GF-D8 (cell line): ENCODE measurements at places on chromosomes 16 and 17.
A peak's percentile ranks its signal among the peaks of the same experiment; 100 is the strongest.

DNA sequence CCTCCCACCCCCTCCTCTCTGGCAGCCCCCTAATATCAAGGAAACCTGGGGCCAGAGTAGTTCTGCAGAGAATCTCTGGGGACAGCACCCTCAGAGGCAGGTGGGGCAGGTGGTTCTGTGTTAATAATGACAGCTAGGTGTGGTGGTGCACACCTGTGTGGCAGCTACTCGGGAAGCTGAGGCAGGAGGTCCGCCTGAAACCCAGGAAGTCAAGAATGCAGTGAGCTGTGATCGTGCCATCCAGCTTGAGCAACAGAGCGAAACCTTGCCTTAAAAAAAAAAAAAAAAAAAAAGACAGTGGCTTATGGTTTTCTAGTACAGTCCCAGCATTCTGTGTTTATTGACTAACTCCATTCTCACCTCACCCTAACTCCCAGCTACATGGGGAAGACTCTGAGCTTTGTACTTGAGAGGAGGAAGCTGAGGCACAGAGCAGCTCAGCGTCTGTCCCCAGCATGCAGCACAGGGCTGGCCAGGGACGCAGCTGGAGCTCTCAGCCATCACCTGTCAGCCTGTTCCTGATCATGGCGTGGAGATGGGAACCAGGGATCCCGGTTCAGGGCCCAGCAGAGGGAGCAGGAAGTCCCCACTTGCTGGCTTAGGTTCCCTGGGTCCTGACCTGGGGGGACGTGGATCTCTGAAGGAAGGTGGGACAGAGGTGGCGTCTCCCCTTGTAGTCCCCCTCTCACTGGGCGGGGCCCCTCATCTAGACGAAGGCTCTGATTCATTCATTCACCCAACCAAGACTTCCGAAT is 6.1 kb downstream of the DBNDD1 start:
- DNase-seq = no peak

DNA sequence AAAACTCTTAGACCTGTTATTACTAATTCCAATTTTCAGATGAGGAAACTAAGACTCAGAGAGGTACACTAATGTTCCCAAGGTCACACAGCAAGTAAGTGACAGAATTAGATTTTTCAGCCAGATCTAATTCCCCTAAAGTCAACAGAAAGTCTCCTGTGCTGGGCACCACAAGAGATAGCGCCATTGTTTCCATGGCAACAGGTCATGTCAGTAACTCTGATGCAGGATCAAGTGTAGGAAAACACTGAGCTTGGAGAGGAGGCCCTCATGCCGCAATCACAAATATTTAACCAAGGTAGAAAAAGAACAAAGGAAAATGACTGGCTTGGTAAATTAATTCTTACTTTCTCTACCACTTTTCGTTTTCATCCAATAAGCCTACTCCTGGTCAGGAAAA is 166.0 kb upstream of the CDH13 start:
- no peak for DNase-seq

GRCh38 chr16:3485821-3486505 is 9.3 kb downstream of the C16orf90 start:
- no peak for DNase-seq

DNA sequence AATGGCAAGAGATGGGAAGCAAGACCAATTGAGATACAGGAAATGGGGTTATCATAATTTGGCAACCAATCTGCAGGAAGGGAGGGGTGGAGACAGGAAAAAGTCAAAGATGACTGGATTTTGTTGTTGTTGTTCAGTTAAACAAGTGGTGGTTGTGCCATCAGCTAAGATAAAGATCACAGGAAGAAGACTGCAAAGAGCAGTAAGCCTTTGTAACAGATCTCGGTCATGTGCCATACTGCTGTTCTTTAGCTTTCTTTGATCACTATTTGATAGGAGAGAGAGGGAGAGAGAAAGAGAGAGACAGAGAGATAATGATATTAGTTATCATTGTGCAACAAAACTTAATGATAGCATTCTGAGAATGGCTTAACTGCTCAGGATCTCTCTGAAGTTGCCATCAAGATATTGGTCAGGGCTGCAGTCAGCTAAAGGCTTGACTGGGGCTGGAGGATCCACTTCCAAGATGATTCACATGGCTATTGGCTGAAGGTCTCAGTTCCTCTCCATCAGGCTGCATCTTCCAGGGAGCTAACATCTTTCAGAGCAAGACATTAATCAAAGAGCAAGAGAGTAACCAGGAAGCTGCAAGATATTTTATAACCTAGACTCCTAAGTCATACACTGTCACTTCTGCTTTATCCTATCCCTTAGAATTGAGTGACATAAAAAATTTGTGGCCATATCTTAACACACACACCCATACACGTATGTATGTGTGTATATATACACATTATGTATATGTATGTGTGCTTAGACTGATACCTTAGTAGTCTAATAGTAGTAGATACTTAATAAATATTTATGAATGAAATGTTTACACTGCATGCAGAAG is 405.0 kb downstream of the SHISA9 start:
- peak; percentile 2 for DNase-seq

DNA sequence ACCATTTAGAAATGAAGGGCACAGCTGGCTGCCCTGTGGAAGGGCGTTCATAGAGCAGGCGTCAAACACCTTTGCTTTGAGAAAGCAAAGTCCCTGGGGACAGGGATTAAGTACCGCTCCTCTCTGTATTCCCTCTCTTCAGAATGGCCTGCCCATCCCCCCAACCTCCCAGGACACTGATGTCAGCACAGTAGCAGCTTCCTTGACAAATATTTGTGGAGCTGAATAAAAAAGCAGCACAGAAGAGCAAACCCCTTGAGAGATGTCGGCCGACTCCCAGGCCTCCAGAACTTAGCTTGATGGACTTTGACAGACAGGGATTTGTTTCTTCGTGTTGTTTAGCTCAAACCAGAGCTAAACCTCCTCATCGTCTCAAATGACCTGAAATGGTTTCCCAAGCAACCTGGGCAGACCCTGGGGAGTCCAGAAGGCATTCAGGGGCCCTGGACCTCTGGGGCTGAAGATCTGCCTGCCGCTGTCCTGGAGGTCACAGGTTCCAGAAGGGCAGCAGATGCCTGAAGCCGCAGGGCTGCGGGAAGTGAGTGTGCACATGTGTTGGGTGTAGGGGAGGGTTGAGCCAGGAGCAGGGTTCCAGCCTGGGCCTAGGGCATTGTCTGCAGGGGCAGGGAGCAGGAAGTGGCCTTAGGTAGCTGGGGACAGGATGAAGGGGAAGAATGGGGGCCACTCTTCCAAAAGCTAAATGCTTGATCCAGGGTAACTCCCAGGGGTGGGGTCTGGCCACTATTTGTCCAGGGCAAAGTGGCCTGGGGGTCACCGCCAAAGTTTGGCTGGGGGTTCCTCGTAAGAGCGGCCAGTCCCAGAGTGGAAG is 42.3 kb upstream of the NKD1 start:
- DNase-seq = no peak

GRCh38 chr16:47043970-47044684 is 70.7 kb upstream of the DNAJA2 start:
- no peak for DNase-seq

GRCh38 chr16:47778106-47778801 is 317.1 kb downstream of the PHKB start:
- DNase-seq = no peak

DNA sequence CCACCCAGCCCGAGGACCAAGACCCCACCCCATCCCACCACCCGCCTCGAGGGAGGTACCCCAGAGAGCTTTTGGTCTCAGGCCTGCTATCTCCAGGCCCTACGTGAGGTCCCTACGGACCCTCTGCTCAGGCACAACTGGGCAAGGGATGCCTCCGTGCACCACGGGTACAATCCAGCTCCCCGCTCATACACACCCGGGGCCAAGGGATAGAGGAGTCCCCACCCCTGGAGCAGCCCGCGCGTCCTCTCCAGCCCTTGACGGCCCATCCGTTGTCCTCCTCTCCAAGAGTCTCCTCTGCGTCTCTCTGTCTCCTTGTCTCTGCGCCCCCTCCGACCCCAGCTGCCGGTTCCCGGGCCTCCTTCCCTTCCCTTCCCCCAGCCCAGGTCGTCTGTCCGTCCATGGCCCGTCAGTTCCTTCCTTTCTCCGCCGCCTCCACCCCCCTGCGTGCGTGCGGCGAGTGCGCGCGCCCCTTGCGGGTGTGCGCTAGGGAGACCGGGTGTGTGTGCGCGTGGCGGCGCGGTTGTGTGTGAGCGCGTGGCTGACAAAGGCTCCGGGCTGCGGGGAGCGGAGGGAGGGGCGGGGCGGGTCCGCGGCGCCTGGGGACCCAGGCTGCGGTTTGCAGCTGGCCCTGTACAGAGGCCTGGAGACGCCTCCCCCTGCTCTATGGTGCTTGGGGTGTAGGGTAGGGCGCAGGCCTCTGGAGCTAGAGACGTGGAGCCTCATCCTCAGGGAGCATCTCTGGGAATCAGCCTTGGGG is 930 bp downstream of the SPNS2 start:
- DNase-seq = peak; percentile 43

- no peak for DNase-seq
Measured at GRCh38 chr17:8782176-8782575, 17.0 kb downstream of the MFSD6L start.

GRCh38 chr17:63786117-63786516 is 12.1 kb downstream of the DDX42 start:
- no peak for DNase-seq

DNA sequence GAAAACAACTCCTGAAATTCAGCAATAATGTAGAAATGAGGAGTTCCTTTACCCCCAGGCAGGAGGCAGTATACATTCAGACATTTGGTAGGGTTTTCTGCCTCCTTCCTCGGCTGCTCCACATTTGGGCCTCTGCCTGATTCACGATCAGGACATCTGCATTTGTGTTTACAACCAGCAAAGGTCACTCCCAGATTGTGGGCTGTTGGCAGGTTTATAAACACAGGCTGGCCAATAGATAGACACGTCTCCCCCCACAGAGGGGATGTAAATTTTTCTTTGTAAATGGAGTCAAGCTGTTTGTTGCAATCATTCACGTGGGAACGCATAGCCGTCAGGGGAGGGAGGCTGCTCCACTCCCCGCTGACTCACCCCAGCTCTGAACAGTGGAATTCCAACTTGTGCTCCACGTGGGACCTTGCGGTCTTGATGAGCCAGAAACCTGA is 252.1 kb upstream of the N4BP1 start:
- no peak for DNase-seq

DNA sequence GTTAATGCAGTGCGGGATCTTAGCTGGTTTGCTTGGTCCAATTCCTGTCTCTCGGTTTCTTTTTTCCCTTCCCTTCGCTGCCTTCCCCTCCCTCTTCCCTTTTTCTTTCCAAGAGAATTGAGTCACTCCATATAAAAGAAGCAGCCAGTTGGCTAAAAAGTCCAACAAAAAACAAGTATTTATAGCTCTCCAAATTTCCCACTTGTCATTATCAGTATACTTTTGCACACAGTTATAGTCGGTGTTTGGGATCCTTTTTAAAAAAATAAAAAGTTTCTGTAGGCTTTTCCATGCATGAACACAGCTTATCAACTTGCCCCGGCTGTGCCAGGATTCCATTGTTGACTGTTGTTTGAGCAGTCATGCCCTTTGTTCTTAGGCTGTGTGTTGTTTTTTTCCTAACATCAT is 24.9 kb downstream of the HMOX2 start:
- DNase-seq = no peak

DNA sequence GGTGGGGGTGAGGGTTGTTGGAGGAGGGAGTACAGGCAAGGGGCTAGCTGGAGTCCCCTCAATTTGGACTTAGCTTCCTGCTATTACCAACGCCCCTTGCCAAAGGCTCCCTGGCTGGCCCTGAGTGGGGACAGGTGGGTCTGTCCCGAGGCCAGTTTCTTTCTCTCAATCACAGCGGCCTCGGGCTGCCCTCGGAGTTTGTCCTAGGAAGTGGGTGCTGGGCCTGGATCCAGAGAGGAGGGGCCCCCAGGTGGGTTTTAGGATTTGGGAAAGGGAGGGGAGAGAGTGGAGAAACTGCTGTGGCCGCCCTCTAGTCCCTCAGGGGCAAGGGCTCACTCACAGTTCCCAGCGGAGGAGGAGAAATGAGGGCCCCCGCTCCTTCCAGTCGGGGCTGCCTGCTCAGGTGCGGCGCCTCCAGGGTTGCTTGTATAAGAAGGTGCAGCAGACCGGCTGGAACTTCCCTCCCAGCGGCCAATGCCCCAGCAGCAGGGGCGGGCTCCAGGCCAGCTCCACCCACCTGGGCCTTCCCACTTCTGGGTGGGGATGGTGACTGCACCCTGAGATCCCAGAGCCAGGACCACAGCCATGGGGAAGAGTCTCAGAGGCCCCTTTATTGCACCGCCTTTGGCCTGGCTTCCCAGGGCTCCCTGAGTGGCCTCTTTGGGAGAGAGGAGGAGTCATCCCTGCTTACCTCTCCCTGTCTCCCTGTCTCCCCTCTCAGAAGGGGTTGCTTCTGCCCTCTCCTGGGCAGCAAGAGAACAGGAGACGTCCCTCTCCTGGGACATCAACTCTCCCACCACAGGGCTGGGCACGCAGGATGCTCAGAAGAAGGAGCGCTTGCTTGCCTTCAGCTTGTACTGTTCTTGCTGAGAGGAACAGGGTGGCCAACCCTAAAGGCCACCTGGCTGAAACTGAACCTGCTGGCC is 112.0 kb upstream of the SMURF2 start:
- no peak for DNase-seq

DNA sequence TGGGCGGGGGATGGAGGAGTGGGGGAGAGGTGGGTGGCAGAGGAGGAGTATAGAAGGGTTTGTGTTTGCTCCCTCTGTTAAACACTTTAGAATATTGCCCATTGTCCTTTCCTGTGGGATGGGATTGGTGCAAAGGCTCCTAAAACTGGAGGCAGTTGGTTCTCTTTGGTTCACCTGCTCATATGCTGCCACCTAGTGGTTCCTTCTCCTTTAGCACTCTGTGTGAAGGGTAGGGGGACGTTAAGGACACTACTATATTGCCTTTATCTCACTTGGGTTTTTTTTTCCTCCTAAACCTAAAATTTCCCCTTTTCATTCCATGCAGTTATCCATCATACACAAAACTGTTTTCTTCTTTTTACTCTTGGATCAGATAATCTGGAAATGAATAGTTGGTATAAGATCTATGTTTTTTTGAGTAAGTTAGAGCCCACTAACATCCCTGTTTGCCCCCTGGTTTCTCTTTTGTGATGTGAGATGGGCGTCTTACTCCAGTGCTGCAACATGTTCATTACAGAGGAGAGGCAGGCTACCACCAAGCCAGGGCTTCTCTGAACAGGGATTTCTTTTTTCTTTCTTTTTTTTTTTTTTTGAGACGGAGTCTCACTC is 23.8 kb downstream of the SNX11 start:
- no peak for DNase-seq

- no peak for DNase-seq
Measured at GRCh38 chr17:12990041-12990808, 27.6 kb downstream of the ELAC2 start.

- DNase-seq = no peak
Measured at GRCh38 chr16:48291303-48291702, 44.0 kb upstream of the ABCC11 start.

DNA sequence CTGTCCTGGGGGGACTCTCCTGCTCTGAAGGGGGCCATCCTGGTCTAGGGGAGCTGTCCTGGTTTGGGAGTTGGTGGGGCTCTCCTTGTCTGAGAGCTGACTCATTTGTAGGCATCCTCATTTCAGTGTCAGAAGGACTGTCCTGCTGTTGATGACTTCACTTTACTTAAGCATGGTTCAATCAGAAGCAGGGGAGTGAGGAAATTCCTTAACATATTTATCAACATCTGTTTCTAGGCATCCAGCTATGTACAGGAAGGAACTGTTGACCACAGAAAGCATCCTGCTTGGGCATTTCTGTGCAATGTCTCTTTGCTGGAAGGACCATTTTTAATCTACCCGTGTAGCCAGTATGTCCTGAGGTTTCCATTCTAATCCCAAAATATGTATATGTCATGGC is 502.7 kb upstream of the HSBP1 start:
- no peak for DNase-seq

- DNase-seq = no peak
Measured at GRCh38 chr17:8574687-8575086, 55.8 kb downstream of the MYH10 start.
